ENCODE measurements at places on chromosomes 3 and 15.

DNA sequence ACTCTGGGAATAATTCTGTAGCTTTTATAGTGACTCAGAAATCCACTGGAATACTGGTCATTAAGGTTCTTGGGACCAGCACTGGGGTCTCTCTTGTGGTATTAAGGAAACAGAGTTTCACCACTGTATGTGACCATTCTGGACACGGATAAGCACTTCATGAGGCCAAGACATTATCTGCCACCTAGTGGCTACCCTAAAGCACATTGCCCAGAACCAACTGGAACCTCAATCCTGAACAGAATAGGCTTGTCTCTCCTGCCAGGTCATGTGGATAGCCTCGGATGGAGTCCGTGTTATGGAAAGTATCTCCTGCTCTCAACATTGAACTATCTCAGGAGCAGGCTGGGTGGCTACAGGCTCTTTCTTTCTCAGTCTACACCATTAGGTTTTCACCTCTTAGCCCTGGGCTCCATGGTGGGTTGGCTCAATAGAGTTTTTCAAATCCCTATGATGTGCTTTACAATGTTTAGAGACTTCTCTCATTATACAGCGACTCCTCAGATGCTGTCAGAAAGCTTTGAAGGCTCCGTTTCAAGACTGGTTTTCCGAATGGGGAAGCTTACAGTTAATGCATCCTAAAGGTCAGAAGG is 167.6 kb upstream of the ST8SIA2 start:
- peak; percentile 54 for DNase-seq

DNA sequence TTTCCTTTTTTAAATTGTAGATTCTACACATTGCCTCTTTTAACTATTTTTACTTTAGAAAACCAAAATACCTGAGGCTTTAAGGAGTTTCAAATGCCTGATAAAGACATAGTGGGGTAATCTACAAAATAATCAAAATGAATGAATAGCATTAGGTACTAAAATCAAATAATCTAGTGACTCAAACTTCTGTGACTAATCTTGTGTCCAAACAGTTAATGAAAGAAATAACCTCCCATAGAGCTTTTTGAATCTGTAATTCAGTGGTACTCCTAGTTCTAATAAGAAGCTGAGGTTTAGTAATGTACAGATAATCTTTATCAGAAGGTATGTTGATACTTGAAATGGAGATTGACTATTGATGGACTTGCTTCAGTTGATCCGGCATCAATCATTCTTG is 53.0 kb downstream of the DTWD1 start:
- no peak for DNase-seq

DNA sequence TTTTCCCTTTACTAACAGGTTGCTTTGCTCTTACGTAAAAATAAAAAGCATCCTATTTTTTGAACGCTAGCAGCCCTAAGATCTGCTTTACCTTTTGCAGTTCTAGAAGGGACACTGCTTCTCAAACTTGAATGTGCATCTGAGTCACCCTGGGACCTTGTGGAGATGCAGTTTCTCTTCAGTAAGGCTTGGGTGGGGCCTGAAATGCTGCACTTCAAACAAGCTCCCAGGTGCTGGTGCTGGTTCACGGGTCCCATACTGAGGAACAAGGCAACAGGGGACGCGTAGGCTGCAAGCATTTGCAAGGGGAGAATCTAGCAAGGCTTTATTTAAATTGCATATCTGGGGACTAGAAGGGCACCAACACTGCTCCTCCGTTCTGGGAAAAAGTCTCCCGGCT is 30.0 kb downstream of the MB21D2 start:
- DNase-seq: peak; percentile 32

DNA sequence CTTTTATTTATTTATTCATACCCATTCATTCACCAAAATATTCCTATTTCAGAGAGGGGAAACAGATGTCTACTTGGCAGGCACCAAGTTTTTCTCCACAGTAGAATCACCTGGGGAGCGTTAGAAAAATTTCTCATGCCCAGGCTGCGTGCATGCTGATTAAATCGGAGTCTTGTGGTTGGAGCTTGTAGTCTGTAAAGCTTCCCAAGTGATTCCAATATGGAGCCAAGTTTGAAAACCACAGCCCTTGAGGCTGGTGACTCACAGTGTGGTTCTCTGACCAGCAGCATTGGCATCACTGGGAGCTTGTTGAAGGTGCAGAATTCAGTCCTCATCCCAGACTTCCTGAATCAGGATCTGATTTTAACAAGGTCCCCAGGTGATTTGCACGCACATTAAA is 49.7 kb downstream of the PDHB start:
- no peak for DNase-seq

GRCh38 chr3:42118762-42119361 is 27.7 kb downstream of the TRAK1 start:
- peak; percentile 77 for DNase-seq

DNA sequence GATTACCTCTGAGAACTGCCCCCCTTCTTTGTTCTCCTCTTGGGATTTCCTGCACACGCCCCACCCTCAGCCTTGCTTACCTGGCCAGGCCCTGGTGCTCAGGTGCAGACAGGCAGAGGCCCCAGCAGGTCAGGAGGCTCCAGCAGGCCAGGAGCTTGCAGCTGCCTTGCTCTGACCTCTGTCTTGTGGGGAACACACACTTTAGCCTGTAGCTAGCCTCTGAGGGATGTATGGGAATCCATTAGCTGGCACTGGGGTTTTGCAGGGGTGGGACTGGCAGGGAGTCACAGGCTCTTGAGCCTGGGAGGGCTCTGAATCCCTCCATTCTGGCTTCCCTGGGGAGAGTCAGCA is 2.7 kb downstream of the SMAD6 start:
- DNase-seq: no peak

GRCh38 chr3:125190786-125191185 is 21.8 kb downstream of the SLC12A8 start:
- no peak for DNase-seq

GRCh38 chr15:69957175-69957574 is 140.5 kb downstream of the TLE3 start:
- no peak for DNase-seq

GRCh38 chr3:78857494-78858111 is 910.2 kb downstream of the ROBO1 start:
- DNase-seq: peak; percentile 18

DNA sequence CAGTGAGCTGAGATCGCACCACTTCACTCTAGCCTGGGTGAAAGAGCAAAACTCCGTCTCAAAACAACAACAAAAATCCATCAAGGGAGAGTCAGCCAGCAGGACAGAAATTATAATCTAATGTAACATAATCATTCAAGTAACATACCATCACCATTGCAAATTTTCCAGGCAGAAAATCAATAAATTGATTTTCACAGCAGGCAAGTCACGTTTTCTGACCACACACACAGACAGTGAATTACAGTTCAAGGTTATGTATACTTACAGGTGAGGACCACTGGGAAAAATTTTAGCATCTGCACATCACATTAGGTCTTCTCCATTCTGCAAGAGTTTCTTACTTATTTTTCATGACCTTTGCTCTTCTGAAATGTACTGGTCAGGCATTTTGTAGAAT is 29.9 kb upstream of the NPAP1 start:
- no peak for DNase-seq
